Dermis blood vessel endothelial cell (primary cell): ENCODE measurements at places on chromosomes 3 and 15. TPM values are rescaled to one million over a fixed set of nuclear protein-coding genes. Genes with fewer than 3 reads are reported as not detected.

The TRIM42 gene
- total RNA-seq = not detected in 2 replicates

The ZNF860 gene
- total RNA-seq = 2.2 and 3.4 TPM in 2 replicates

The FANCI gene
- 23.1 and 59.0 TPM in 2 replicates for total RNA-seq

- DNase-seq = no peak
Measured at GRCh38 chr3:8979262-8979661, 16.0 kb upstream of the RAD18 start.

DNA sequence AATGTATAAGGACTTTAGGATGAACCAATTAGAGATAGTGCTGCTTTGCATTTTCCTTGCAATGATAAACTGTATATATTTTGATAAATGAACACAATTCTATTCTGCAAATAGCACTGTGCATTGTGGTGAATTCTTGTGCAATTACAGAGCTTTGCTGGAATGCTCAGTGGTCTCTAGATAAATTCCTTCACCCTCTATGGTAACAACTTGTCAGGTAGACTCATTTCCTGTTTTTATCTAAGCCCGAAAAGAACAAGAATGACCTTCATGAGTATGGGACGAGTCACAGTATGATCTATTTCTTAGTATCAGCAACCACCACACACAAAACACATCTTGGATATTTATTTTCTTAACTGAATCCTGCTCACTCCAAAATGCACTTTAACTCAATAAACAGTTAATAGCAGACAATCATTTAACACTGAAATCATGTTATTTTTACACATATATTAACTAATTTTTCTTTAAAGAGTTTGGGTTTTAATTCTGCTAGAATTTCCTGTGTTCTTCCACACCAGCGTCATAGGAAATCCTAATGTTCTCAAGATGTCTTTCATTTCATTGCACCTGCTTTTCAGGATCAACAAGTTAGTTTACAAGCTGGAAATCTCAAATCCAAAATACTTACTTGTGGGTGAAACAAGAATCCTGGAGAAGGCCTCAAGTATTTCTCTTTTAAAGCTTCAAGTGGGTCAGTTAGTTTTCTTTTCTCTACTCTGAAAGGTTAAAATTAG lies 551.2 kb downstream of the MECOM start:
- DNase-seq = peak; percentile 95

DNA sequence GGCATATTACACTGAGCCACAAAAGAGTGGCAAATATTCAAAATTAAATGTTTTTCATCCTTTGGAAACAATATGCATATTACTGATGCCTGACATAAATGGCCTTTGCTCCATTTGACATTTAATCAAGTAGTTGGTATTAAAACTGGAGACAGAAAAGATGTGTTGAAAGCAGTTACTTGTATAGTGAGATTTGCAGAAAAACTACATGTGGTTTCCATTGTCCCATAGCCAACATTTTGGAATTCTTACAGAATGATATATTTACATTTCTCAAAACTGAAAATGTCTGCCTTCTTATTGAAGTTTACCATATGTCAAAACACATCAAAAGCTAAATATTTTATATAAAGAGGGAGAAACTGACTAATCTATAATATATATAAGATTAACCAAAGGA lies 21.6 kb downstream of the SHOX2 start:
- no peak for DNase-seq

- DNase-seq = no peak
Measured at GRCh38 chr15:87924433-87924832, 332.1 kb downstream of the NTRK3 start.

GRCh38 chr3:154018100-154018696 lies 103.0 kb upstream of the ARHGEF26 start:
- DNase-seq = peak; percentile 61

DNA sequence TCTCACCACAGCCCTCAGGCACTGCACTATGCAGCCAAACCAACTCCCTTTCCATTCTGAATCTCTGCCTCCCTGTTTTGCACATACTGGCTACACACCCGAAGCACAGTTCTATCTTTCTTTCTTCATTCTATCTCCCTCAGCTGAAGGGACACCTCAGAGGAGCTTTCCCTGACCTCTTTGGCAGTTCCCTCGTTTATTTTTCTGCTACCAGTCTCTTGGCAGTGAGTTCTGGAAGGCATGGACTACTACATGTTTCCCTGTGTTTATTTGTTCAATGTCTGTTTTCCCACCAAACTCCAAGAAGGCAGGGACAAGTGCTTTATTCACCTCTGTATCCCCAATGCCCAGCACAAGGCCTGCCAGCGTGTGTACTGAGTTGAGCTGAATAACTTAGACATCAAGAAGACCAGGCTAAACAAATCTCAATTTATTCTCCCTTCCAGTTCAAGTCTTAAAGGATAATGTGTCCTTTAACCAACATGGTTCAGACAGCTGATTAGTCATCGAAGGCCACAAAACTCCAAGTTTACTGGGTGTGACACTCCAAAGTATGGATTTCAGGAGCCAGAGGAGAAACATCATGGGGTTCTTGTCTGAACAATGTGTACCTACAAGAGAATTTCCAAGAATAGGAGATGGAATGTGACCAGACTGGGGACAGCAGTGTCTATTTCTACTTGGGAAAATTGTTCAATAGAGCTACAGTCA lies 260.1 kb upstream of the CTNNB1 start:
- no peak for DNase-seq

- no peak for DNase-seq
Measured at GRCh38 chr3:9938966-9939365, 5.3 kb downstream of the CRELD1 start.

DNA sequence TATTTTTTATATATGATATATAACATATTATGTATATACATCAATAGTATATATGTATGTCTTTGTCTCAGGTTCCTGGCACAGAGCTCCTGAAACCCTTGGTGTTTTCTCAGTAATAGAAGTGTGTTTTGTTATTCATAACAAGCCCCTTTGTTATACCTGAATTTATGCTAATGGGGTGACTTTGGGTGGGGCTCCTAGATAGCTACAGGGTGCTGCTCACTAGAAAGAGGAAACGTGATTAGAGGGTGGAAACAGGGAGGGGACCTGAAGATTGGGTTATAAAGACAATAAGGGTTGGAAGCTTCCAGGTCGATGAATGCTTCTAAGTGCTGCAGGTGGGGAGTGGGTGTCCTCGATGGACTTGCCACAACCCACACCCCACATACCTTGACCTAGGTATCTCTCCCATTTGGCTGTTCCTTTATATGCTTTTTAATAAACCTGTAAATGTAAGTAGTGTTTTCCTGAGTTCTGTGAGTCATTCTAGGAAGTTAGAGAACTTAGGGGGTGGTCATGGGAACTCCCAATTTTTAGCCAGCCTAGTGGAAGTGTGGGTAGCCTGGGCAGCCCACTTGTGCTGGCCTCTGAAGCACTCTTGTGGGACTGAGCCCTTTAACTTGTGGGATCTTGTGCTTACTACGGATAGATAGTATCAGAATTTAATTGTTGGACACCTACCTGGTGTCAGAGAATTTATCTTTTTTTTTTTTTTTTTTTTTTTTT lies 36.9 kb upstream of the C15orf39 start:
- no peak for DNase-seq
